ENCODE measurements at places on chromosomes 16 and 17.
A peak's percentile ranks its signal among the peaks of the same experiment; 100 is the strongest.

DNA sequence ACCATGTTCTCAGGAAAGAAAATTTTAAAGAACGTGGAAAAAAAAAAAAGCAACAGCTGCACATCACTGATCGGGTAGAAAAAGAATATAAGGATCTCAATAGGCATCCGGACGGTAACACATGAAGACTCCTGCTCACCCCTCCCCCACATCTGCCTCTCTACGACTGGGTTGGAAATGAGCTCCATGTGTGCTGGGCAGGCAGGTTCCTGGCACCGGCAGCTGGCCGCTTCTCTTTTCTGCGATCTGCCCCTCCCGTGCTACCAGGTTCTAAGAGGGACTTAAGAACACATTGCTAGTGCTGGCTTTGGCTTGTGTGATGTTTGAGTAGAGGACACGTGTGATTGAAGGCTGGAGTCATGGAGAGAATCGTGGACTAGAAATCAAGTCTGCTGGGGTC, 115.5 kb downstream of the AATF start:
- no peak for DNase-seq

- DNase-seq, result no peak
Measured at GRCh38 chr17:58822148-58823050, 66.7 kb downstream of the PPM1E start.

DNA sequence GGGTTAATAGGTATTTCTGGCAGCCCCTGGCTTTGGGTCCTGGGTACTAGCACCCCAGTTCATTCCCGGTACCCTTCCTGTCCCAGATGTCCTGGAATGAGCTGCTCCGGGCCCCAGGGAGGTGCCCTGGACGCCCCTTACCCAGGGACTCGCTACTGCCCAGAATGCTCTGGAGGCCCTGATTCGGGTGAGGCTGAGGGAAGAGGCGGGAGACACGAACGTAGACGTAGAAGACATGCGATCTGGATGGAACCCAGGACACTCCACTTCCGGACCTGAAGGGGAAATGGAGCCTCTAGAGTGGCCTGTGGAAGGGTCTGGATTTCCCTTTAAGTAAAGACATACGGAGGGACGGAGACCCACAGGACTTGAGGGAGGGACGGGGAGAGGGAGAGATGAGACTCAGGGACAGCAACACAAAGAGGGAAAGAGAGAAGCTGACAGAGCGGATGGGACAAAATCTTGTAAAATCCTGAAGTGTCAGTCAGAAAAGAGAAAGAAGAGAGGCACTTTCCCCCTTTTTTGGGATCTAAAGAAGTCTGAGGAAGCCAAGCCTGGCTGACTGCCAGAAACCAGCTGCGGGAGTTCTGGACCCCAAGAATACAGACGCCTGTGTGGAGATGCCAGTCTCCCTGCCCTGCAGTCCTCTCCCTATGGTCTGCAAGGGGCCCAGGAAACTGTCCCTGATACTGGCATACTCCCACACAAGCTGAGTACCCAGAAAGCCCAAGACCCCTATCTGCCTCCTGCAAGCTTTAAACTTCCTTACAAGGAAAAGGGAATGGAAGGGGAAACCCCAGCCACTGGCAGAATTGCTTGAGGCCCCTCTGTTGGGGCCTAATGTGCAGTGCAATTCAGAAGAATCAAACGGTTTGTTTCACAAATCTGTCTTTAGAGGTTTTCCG, 1.0 kb upstream of the HOXB13 start:
- no peak for DNase-seq

- no peak for DNase-seq
Measured at GRCh38 chr17:64622931-64623654, 39.0 kb downstream of the SMURF2 start.

- DNase-seq, result no peak
Measured at GRCh38 chr17:4028436-4028835, 64.2 kb upstream of the ATP2A3 start.

GRCh38 chr17:2542456-2542855, 30.8 kb upstream of the METTL16 start:
- no peak for DNase-seq

GRCh38 chr17:35161281-35161761, 13.7 kb downstream of the UNC45B start:
- DNase-seq, result no peak

DNA sequence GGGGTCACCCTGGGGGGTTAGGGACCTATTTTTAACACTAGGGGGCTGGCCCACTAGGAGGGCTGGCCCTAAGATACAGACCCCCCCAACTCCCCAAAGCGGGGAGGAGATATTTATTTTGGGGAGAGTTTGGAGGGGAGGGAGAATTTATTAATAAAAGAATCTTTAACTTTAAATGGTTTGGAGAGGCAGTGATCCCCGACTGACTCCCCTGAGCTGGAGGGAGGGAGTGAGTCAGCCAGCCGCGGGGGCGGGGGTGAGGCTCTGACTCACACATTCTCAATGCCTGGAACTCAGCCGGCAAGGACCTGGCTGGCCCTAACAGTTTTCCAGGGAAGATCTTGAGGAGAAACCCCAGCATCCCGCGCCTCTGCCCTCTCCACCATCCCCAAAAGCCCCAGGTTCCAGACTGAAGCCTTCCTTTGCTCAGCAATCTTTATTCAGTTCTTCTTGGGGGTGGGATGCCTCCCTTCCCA, 1.5 kb downstream of the HCFC1R1 start:
- no peak for DNase-seq

DNA sequence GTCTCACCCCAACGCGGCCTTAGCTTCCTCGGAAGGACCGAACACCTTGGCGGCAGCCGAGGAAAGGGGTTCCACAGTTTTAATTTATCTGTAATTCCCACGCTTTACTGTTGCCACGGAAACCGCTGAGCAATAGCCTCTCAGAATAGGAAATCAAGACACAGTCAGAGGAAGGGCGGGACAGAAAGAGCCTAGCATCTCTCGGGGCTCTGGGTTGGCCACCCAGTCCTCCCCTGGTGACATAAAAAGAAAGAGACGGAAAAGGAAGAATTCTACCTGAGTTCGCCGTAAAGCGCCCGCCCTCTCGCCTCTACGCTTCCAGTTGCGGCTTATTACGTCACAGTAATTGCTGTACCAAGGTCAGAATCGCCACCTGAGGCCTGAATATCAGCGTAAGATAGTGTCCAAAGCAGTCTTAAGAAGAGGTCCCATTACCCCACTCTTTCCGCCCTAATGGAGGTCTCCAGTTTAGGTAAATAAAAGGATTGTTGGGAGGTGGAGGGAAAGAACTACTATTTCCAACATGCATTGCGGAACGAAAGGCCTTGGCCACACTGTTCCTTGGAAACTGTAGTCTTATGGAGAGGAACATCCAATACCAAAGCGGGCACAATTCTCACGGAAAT, 761 bp upstream of the NBR1 start:
- peak; percentile 98 for DNase-seq
